ENCODE measurements at places on chromosomes 1 and 21.

GRCh38 chr1:200883118-200883517 is 10.3 kb downstream of the GPR25 start:
- no peak for DNase-seq

- DNase-seq: no peak
These were observed 78.7 kb downstream of the ATP1A1 start for GRCh38 chr1:116451702-116452101.

- no peak for DNase-seq
These were observed 49.6 kb upstream of the NTPCR start for GRCh38 chr1:232900818-232901217.

DNA sequence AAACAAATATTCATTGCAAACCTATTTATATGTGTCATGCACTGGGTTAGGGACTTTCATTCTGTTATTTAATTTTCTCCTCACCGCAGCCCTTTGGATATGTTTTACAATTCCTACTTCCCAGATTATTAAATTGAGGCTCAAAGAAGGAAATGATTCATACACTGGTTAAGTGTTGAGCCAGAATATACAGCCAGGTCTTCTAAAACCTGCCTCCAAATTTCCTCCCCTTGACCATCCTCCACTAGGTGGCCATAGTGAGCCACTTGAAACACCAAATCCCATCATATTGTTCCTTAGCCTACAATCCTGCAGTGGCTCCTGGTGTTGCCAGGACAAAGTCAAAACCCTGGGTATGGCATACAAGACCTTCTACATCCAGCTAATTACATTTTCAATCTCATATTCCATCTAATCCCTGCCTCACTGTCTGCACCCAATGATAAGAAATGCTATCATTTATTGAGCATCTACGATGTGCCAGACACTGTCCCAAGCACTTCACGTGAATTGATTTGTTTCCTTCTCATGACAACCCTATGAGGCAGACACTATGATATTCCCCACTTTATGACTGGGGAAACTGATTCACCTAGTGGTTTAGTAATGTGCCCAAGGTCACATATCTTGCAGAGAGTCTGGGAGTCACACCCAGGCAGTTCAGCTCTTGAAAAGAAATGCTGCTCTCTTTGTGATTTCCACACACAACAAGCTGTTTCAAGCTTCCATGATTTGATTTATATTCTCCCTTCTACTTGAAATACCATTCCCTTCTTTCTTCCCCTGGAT is 23.6 kb upstream of the KIRREL1 start:
- DNase-seq: no peak

- DNase-seq: no peak
These were observed 92.5 kb downstream of the SLC25A24 start for GRCh38 chr1:108107658-108108057.

DNA sequence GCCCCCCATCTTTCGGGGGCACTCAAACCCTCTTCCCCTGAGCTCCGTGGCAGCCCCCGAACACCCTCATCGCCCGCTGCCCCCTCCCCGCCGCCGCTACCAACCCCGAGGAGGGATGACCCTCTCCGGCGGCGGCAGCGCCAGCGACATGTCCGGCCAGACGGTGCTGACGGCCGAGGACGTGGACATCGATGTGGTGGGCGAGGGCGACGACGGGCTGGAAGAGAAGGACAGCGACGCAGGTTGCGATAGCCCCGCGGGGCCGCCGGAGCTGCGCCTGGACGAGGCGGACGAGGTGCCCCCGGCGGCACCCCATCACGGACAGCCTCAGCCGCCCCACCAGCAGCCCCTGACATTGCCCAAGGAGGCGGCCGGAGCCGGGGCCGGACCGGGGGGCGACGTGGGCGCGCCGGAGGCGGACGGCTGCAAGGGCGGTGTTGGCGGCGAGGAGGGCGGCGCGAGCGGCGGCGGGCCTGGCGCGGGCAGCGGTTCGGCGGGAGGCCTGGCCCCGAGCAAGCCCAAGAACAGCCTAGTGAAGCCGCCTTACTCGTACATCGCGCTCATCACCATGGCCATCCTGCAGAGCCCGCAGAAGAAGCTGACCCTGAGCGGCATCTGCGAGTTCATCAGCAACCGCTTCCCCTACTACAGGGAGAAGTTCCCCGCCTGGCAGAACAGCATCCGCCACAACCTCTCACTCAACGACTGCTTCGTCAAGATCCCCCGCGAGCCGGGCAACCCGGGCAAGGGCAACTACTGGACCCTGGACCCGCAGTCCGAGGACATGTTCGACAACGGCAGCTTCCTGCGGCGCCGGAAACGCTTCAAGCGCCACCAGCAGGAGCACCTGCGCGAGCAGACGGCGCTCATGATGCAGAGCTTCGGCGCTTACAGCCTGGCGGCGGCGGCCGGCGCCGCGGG is 837 bp downstream of the FOXD3 start:
- DNase-seq: no peak

GRCh38 chr21:36606287-36606982 is 92.5 kb upstream of the SIM2 start:
- peak; percentile 4 for DNase-seq

DNA sequence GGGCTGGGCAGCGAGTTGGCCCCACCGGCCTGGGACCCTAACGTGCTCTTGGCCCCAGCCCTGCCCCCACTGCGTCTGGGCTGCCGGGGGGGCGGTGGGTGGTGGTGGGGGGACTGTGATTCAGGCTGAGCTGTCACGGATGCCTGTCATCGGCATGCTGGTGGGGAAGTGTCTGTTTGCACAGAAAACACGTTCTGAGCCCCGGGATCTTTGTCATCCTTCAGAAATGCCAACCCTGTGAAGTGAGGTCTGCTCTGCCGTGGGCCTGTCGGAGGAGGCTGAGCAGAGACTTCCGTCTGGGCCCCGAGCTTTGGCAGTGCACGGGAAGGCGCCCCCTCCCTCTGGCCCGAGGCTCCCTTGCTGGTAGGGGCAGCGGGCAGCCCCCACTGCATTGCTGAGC is 24.3 kb upstream of the PLCH2 start:
- DNase-seq: no peak

GRCh38 chr1:105700723-105701122 is 1355.8 kb upstream of the PRMT6 start:
- DNase-seq: no peak

DNA sequence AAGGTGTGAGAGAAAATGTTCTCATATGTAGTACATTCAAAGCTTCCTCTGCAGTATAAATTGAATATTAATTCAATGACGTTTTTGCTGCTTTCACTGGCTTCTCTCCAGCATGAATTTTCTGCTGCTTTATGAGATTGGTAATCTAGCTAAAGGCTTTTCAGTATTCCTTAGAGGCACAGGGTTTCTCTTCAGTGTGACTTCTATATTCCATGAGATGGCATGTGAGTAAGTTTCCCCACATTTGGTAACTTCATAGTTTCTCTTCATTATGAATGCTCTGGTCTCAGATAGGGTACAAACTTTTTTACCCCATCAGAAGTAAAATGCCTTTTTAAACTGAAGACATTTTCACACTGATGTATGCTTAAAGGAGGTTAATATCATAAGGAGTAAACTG is 10.4 kb upstream of the KLF18 start:
- no peak for DNase-seq

GRCh38 chr21:37232274-37233018 is 34.7 kb downstream of the VPS26C start:
- DNase-seq: no peak

DNA sequence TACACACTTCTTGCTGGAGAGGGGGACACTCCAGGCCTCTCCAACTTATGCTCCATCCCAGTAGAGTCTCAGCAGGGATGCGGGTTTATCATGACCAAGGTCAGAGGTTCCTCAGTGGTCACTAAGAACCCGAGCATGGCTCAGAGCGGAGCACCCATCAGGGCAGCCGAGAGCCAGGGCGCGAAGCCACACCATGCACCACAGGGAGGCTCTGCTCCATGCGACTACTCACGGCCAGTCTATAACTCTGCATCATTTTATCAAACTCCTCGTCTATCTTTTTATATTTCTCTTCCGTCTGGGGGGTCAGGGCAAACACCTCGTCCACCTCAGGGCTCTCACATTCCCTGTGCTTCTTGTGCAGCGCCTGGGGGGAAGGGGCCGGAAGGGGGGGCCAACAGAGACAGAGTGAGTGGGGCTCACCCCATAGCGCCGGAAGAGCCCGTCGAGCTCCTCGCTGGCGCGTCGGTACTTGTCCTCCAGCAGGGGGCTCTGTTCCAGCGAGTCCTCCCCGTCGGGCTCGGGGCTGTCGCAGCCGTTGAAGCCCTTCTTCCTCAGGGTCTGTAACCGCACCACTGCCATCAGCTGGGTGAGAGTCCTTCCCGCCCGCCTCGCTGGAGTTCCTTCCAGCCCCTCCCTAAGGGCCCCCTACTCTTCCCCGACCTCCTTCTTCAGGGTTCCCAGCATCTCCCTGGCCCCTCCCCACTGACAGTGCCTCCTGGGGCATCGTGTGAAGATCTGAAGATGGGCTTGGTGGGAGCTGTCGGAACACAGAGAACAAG is 20.0 kb downstream of the MEF2D start:
- peak; percentile 26 for DNase-seq

GRCh38 chr1:174258148-174258550 is 98.8 kb downstream of the RABGAP1L start:
- no peak for DNase-seq

- DNase-seq: no peak
These were observed 7.4 kb downstream of the CFAP410 start for GRCh38 chr21:44331650-44332307.

GRCh38 chr1:39001516-39002421 is 10.7 kb downstream of the AKIRIN1 start:
- no peak for DNase-seq

GRCh38 chr21:33033094-33033951 is 7.6 kb downstream of the OLIG2 start:
- no peak for DNase-seq

DNA sequence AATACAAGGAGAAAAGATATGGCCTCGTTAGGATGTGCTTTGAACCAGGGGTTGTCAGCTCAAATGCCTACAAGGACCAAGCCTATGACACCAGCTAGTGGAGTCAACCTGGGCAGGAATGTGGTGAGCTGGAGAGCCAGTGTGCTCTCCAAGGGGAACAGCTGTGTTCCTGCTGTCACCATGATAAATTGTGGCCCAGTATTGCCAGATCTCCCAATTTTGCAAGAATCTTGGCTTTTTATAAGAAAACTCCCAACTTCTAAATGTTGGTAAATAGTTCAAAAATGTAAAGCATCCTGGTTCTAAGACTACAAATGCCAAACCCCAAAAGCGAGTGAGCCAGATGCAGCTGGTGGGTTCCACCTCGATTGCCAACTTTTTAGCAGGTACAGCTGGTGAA is 391.1 kb downstream of the PLPP3 start:
- no peak for DNase-seq

DNA sequence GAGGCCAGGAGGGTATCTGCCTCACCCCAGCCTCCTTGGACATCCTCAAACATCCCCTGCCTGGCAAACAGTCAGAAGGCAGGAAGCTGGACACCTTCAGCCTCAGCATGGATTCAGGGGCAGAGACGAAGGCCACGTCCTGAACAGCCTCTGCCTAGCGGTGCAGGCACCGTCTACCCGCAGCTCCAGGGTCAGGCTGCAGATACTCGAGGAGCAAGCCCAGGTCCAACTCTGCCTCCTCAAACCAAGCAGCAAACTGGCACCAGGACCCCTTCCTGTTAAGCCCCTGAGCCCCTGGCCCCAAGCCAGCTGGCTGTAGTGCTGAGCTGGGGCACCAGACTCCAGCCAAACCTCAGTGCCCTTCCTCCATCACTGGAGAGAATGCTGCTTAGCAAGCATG is 494.7 kb downstream of the NPHP4 start:
- DNase-seq: no peak

- no peak for DNase-seq
These were observed 26.7 kb upstream of the DUSP10 start for GRCh38 chr1:221768444-221769066.

DNA sequence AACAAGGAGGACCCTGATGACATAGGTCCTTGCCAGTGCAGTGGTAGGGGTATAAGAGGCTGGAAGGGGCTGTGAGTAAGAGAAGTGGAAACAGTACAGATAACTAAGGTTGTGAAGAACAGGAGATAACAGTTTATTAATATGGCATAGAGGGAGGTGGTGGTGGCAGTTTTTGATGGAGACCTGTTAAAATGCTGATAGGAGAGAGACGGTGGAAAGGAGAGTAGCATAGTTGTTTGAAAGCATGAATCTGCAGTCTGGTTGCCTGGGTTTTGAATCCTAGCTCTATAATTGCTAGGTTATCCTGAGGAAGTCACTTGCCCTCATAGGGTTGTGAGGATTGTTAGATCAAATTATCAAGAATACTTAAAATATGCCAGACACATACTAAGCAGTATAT is 19.4 kb downstream of the LRRC41 start:
- no peak for DNase-seq

- DNase-seq: peak; percentile 11
These were observed 2.5 kb upstream of the SAMD11 start for GRCh38 chr1:921011-921837.

DNA sequence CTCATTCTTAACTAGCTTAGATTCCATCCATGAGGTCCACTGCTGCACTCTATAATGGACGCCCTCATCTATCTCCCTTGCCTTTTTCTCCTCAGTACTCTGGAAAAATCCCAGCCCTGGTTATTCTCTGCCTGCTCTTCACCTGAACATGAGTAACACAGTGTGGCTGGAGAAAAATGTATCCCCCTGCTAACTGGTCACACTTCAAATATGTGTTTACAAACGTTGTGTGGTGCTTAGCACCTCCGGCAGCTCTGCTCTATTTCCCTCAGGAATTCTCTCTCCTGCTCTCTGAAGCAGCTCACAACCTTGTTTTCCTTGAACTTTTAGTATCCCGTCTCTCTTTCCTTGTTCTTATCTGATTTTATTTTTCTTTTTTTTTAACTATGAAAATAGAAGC is 4.1 kb downstream of the SCCPDH start:
- DNase-seq: no peak

DNA sequence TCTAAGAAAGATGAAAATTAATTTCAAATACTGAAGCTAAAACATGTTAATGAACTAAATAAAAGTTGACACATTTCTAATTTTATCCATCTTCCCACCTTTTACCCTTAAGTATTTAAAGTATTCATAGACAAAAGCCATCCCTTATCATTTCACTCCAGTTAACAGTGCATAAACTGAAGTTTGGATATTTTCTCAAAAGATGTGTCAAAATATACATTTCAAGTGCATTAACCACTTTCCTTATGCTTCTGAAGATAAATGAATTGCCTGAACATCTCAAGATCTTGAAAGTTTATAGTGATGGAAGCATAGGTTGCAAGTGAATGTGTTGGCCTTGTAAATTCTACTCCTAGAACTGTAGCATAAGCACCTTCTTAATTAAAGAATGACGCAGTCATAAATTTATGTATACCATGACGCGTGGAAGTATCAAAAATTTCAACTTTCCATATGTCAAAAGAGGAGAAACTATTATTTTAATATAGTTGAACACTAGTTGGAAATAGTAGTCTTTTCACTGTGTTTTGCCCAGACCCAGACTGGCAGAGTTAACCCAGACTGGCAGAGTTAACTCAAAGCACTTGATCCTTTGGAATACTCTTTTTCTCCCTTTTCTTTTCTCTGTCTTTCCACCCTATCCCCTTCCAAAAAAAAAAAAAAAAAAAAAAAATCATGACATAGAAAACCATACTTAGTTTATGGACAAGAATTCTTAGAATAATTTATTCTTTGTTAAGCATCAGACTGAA is 282.6 kb upstream of the C1orf105 start:
- no peak for DNase-seq

GRCh38 chr1:155873860-155874259 is 14.5 kb downstream of the SYT11 start:
- DNase-seq: no peak
